RPMI7951 (cell line): ENCODE measurements at places on chromosomes 16 and 17.

DNA sequence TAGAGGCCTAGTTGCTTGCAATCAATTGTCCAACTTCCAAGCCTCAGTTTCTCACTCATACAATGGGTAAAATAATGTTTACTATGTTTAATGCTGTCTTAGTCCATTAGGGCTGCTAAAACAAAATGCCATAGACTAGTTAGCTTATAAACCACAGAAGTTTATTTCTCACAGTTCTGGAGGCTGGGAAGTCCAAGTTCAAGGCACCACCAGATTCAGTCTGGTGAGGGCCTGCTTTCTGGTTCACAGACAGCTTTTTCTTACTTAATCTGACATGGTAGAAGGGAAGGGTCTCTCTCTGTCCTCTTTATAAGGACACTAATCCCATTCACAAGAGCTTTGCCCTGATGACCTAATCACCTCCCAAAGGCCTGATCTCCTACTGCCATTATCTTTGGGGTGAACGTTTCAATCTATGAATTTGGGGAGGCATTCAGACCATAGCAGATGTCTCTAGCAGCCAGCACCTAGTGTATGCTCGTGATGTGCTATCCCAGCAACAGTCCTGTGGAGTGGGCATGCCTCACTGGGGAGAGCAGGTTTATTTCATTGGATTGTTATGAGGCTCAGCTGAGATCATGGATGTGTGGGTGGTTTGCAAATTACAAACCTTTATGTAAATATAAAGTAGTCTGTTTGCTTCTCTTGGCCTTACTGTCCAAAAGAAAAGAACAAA, 25.2 kb downstream of the YPEL2 start:
- no peak for DNase-seq

DNA sequence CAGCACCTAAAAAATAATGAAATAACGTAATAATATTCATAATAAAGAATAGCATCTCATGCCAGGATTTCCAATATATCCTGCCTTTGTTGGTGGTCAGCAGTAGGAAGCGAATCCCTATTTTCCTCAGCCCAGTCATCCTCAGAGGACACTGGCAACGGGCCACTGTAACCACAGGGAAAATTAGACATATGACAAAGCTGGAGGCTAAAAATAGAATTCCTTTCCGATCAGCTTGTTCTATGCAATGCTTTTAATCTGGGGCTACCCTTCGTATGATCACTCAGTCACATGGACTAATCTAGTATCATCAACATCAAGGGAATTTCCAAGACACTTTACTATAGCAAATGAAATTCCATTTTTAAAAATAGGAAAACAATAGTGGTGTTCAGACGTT, 246.9 kb upstream of the KCNJ16 start:
- peak; percentile 73 for DNase-seq

DNA sequence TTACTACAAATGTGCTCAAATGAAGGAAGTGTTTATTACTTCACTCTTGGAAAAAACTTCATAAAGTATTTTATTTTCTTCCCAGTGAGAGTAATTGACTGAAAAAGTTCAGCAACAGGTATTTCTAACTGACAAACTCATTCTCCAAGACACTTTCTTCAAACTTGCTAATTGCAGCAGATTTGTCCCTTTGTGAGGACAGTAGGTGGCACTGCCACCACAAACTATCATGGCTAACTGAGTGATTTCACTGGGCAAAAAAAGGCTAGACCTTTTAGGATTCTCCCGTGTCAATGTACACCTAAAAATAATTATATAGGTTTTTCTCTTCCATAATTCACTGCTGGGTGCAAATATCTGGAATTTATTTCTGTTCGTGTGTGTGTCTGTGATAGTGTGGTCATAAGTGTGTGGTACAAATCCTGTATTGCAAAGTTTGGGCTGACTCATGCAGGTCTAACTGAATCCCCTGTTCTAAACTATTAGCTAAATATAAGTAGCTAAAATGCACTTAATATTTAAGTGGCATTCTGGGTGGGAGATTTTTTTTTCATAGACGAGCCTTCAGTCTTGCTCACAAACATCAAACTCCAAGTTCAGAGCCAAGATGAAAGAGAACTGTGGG, 3.9 kb downstream of the HS3ST3A1 start:
- peak; percentile 64 for DNase-seq

DNA sequence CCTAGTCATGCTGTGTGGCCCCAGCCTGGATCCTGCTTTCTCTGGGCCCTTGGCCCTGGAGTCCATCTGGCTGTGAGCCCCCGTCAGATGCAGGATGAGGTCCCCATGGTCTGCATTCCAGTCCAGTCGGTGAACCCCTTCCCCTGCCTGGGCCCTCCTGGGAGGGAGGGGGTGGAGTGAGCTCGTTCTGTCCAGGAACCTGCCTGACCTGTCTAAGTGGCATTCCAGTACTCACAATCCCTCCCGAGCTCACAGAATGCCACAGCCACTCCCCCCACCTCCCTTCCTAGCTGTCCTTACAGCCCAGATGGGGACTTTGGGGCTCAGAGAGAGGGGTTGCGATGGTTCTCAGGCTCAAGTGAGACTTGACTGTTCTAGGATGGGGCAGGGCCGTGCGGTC, 15.5 kb downstream of the SPNS2 start:
- no peak for DNase-seq

GRCh38 chr16:77684181-77684526, 38.2 kb upstream of the NUDT7 start:
- DNase-seq = peak; percentile 24

- DNase-seq = no peak
Observed at GRCh38 chr17:78306913-78307312, 53.0 kb downstream of the SOCS3 start.

DNA sequence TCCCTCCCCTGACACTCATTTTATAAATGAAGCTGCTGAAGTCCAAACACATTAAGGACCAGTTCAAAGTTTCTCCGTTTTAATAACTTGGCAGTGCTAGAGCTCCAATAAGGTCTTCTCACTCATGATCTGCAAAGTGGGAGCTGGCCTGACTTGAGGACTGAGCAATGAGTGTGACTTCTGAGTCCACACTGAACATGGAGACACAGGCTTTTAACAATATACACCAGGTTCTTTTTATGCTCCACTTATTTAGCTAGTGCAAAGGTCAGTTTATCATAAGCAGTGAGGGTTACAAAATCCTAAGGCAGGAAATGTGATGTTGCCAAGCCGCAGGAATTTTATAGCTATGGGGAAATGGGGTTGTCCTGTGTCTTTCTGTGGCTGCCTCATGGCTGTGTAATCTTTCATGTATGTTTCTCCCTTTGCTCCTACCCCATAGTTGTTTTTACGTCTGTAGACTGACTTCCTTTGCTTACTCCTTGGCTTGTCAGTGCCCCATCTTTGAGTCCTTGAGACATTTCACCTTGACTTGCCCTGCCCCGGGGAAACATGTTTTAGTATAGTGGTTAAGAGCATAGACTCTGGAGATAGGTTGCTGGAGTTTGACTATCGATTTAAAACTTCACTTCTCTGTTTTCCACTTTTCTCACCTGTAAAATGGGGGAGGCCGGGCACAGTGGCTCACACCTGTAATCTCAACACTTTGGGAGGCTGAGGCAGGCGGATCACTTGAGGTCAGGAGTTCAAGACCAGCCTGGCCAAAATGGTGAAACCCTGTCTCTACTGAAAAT, 12.2 kb upstream of the MMD start:
- peak; percentile 91 for DNase-seq

DNA sequence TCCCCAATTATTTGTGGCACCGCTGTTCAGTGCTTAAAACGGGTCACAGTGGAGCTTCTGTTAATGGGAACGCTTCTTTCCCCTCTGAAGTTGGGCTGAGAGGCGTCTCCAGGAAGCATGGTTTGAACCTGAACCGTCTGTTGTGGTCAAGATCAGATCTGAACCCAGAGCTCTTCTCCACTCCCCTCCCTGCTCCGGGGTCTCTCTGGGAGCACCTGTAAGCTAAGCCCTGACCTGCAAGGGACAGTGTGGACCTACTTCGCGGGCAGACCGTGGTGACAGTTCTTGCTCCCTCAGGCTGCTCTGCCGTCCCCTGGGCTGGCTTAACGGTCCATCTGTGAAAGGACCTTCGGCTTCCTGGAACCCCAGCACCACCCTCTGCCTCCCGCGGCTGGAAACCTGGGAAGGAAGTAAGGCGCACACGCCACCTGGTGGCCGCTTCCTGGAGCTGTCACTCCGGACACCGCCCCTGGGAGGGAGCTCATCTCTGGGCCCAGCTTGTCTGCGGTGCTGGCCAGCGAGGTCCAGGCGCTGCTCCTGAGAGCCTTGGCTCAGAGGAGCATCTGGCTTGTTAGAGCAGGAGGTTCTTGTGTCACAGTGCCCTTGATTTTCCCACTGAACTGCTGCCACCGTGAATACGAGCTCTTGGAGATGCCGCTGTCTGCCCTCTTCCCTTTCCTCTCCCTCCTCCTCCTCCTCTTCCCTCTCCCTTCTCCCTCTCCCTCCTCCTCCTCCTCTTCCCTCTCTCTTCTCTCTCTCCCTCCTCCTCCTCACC, 518.5 kb upstream of the EEF2KMT start:
- peak; percentile 46 for DNase-seq

DNA sequence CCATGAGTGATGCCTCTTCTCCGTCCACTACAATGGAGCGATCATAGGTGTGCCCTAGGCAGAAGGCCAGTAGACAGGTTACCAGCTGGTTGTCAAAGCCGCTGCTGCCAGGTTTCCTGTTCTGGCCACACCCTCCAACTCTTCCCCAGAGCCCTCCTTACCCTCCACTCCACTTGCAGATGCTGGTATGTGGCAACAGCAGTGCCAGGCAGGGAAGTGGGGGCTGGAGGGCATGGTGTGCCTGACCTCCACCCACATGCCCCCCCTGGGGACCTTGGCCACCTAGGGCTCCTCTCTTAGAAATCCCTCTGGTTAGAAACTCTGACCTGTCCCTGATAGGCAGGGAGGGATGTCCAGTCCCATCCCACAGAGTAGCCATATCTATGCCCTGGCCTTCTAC, 1.5 kb downstream of the RRAD start:
- no peak for DNase-seq

GRCh38 chr17:81241648-81242420, 2.7 kb downstream of the NDUFAF8 start:
- DNase-seq = no peak

DNA sequence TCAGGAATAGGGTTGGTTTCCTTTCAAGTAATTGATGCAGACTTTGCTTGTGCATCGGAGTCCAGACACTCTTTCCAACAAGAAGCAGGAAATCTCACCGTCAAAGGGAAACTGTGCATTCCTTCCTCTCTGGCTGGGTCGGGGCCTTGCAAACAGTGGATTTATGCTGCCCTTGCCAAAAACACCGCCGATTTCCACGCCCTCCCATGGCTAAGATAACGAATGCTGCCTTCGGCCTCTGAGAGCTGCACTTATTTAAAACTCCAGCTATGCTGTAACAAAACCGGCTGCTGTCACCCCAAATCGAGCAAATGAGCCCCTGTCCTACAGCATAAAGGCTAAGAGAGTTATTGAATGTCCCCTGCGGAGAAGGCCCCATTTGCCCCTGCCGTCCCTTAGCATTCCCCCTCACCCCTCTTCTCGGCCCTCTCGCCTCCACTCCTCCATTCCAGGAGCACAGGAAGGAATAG, 275.5 kb upstream of the IRX5 start:
- DNase-seq = no peak

- DNase-seq = peak; percentile 90
Observed at GRCh38 chr16:69417520-69418199, 6.8 kb upstream of the CYB5B start.

DNA sequence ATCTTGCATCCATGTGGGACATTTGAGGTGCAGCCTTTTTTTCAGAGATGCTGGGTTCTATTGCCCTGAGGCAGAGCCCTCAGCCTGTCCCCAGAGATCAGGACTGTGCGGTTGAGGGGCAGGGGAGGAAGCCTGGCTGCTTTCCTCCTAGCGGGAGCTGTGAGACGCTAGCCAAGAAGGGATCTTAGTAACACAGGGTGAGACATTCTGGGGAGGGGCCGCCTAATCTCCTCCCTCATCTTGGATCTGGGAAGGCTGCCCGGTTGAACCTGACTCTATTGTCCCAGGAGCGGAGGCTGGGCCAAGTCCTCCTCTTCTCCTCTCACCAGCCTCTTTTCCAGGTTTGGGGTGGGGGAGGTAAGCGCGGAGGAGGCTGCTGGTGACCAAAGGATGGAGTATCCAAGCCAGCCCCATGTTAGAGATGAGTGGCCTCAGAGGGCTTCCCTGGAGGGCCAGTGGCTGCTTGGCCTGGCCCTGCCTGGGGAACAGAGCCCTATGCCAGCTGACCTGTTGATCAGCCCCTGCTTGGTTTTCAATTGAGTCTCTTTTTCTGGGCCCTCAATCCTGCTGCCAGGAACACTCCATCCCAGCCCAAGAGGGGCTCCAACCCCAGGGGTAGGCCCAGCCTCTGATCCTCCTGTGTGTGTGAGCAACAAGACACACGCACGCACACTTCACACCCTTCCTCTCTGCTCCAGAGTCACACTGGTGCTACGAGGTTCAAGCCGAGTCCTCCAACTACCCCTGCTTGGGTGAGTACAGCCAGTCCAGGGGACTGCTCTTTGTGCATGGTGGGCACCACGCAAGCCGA, 5.0 kb downstream of the CA4 start:
- DNase-seq = peak; percentile 67

DNA sequence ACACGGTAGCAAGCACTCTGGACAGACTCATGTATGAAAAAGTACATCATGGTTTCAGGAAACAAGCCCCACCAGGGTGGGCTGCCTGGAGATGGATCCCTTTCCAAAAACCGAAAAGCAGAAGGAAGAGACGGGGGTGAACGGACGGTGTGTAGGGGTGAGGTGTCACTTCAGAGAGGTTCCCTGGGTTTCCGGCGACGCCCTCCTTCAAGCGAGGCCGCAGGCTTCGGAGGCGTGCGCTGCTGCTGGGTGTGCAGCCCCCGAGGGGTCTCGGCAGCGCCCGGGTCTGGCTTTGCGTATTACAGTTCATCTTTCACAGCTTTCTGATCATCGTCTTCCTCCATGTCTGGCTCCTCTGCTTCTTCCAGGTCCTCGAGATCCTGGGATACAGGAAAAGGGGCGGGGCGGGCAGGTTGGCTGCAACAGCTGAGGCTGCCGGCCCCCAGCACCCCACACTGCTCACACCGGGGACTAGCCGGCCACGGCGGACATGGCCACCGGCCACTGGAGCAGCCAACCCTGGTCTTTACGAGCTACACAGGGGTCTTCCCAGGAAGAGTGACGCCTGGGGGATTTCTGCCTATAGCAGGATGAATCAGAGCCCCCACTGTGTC, 9.0 kb upstream of the PPP1R27 start:
- DNase-seq = no peak

DNA sequence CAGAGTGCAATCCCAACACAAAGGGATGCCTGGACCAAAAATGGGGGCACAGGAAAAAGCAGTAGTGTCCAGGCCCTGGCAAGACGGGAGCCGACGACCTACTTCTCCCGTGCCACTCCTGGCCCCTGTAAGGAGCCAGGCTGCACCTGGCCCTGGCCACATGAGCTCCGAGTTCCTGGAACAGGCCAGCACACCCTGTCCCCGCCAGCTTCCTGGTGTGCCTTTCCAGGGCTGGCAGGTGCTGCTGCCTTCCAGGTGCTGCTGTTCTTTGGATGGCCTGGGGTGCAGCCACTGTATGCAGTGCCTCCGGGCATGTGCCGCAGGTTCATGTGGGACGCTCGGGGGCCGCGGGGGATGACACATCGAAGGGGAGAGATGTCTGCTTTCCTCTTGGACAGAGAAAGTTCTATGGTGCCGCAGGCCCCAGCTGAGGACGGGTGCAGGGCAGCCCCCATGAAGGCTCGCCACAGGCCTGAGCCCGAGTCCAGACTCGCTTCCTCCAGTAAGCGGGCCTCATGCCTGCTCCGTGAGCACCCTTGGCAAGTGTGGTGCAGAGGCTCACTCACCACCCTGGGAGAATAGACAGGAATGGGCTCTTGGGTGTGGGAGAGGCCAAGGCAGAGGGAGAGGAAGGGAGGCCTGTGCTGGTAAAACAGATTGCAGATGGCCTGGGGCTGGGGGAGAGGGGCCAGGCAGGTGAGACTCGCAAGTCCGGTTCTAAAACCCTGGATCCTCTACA, 54.7 kb upstream of the FASN start:
- no peak for DNase-seq
